ENCODE measurements at places on chromosomes 5 and 9.

- DNase-seq, result no peak
Observed at GRCh38 chr5:143041-143440, 48.3 kb upstream of the LRRC14B start.

DNA sequence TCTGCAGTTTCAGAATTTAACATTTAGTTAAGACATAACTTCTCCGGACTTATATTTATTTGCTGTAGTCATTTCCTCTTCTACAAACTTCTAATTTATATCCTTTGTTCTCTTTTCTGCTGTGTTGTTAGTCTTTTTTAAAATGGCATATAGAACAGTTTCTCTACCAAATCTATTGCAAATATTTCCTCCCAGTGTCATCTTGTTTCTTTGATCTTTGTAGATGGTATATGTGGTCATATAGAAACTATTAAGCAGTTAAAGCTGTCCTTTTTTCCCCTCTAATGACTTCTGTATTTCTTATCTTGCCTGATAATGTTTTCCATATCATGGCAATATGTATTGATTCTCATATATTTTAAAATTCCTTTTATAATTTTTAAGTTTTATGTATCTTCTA, 264.5 kb downstream of the MCTP1 start:
- no peak for DNase-seq

- no peak for DNase-seq
Observed at GRCh38 chr9:4324513-4324912, 24.6 kb upstream of the GLIS3 start.

DNA sequence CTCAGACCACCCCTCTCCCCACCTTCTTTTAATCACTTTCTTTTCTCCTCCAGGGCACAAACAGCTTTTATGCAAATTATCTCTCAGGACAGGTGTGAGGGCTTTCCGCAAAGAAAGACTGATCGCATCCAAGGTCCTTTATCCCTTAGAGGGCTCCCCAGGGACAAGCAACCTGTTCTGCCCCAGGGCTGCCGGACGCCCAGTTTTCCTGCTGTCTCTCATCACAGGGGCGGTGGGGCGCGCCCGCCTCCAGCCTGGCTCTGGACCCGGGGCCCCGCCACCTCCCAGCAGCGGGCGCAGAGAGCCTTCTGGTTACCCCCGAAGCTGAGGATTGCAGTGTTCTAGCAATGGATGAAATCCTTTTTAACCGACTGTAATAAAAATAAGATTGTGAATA, 266.1 kb downstream of the CWC27 start:
- DNase-seq, result no peak

GRCh38 chr9:89893886-89894285, 289.1 kb downstream of the GADD45G start:
- DNase-seq, result no peak

DNA sequence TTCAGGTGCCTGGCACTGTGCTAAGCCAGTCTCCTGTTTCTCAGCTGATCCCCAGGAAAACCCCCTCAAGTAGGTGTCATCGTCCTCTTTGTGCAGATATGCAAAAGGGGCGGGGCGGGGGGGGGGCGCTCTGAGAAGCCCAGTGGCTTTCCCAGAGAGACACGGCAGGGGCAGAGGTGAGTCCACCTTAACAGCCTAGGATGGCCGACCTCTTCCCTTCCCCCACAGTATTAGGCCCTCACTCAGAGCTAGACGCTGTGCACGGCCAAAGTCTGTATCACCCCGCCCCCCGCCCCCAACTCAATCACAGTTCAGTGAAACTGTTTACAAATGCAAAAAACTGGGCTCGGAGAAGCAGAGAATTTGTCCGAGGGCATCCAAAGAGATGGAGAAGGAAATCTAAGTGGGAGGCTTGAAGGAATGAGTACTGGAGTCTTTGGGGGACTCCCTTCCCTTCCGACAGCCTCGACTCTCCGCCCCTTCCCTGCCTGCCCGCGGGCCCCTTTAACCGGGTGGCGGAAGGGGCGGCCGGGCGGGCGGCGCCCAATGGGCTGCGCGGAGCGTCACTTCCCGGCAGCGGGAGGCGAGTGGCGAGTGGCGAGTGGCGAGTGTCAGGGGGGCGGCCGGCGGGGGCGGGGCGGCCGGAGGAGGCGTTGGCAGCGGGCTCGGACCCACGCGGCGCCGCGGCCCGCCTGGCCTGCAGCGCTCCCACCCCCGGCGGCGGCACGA, at the start of gene ERGIC1:
TSS of gene ERGIC1 (plus strand) at position 566 of the 729 bp plus-strand sequence. CDS start at position 729, 163 bp downstream.
- DNase-seq, result no peak

GRCh38 chr5:129760636-129761325, 12.9 kb downstream of the MINAR2 start:
- no peak for DNase-seq

GRCh38 chr5:50694027-50694590, 27.7 kb downstream of the PARP8 start:
- no peak for DNase-seq

DNA sequence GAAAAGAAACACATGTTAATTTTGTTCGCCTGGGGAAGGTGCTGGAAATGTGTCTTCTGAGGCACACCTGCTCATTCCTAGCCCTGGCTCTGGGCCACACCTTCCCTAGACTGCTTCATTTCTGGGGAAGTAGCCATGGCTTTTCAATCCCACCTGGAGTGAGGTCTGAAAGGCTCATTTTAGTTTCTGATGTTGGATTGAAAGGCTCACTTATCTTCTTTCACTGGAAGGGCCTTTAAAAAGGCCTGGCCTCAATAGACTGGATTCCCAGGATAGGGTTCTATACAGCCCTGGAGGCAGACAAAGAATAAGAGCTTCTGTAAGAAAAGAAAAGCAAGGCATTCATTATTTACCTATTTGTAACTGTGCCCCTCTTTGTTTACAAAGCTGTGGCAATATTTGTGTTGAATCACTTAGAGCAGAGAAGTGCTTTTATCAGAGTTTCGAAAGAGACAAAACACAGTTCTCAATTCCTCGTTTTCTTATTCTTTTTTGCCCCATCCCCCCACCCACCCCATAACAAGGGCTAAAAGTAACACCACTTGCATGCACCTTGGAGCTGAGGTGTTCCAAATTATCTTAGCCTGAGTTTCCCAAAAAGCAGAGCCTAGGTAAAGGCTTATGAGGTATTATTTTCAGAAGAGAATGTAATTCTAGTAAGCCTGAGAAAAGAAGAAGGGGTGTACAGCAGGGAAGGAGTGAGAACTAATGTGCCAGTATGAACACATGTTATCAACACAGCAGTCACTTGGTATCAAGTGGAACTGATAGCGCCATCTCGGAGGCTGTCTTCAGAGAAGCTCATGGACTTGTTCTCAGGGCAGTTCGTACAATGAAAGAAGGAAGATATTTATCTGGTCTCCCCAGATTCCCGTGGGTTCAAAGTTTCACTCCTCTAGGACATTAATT, 413.1 kb downstream of the KCTD16 start:
- DNase-seq, result peak; percentile 30

GRCh38 chr9:35432076-35432475, 57.8 kb upstream of the RUSC2 start:
- DNase-seq, result no peak

DNA sequence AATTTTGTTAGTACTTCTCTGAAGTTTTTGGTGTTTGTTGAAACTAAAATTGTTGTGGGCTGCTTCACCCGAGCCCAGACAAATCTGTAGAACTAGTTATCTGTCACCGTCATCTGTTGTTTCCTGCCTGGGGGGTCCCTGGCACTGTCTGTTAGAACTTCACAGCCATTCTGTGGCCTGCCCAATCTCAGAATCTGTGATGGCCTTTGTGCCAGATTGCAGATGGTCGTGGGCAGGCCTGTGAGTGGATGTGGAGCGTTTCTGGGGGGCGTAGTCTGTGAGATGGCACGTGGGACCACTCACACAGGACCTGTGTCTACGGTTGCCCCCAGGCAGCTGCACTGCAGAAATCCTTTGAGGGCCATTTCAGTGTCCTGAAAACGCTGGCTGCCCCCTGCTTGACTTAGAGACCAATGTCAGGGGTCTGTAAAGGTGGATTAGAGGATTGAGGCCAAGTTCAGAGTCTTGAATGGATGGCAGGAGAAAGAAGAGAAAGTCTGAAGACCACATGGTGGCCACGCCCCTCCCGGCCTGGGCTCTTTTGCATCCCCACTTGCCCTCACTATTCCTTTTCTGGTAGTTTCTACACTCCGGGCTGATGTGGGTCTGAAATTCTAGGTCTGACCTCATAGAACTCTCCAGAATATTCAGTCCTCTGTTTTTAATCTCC, 38.3 kb downstream of the TRIO start:
- no peak for DNase-seq

GRCh38 chr5:3905521-3905920, 309.9 kb downstream of the IRX1 start:
- no peak for DNase-seq

DNA sequence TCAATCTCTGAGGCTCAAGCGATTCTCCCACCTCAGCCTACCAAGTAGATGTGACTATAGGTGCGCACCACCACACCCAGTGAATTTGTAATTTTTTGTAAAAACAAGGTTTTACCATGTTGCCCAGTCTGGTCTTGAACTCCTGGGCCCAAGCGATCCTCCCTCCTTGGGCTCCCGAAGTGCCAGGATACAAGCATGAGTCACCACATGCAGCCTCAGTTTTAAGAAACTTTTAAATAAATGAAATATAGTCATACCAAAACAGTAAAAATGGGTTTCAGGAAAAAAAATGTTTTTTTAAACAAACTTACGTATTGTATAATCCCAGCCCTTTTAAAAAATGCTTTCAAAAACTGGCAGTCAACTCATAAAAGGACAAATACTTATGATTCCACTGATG, 26.6 kb downstream of the FXN start:
- DNase-seq, result no peak

DNA sequence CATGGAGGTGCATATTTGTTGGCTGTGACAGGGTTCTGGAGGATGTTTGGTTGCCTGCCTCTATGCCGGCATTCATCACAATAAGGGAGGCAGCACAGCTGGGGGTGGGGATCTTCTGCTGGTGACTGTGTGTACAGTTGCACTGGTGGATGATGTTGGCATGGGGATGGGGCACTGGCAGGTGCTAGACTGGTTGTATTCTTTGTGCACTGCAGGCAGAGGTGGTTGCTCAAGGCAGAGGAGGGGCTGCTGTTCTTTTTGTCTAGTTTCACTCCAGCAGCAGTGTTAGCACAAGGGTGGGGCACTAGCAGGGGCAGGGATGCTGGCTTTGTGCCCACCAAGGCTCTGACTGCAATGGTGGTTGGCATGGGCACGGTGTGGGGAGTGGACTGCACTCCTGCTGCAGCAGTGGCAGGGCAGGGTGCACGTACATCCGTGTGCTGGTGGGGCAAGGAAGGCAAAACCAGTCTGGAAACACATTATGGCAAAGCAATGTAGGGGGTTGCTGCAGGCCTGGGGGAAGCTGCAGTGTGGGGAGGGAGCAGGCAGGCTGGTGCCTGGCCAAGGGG, 69.3 kb downstream of the ISOC1 start:
- no peak for DNase-seq

- DNase-seq, result no peak
Observed at GRCh38 chr5:115243412-115243811, 19.3 kb downstream of the PGGT1B start.

DNA sequence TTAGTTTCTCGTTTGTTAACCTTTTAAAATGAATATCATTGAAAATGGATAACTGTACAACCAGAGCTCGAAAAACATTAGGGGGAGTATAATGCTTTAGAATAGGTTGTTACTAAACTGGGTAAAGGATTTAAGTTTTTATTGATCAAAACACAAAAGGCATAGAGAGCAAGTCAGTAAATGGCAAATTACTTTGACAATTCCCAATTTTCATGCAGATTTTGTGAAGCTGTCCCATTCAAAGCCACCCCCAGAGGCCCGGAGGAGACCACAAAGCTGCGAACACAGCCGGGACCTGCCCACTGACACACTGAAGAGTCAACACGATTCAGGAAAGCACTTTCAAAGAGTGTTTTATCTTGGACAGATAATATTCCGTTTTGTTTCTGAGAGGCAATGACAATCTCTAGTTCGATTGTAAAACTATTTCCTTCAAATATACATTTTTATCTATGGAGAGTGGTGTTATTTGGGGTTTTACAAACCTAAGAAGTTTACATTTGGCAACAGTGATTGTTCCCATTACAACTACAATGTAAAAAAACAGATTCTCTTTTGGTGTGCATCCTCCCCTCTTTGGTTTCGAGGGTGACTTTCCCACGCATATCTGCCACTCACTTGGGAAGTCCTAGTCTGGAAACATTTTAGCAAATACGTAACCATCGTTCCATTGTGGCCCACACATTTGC, 182.6 kb upstream of the TBCA start:
- DNase-seq, result no peak

DNA sequence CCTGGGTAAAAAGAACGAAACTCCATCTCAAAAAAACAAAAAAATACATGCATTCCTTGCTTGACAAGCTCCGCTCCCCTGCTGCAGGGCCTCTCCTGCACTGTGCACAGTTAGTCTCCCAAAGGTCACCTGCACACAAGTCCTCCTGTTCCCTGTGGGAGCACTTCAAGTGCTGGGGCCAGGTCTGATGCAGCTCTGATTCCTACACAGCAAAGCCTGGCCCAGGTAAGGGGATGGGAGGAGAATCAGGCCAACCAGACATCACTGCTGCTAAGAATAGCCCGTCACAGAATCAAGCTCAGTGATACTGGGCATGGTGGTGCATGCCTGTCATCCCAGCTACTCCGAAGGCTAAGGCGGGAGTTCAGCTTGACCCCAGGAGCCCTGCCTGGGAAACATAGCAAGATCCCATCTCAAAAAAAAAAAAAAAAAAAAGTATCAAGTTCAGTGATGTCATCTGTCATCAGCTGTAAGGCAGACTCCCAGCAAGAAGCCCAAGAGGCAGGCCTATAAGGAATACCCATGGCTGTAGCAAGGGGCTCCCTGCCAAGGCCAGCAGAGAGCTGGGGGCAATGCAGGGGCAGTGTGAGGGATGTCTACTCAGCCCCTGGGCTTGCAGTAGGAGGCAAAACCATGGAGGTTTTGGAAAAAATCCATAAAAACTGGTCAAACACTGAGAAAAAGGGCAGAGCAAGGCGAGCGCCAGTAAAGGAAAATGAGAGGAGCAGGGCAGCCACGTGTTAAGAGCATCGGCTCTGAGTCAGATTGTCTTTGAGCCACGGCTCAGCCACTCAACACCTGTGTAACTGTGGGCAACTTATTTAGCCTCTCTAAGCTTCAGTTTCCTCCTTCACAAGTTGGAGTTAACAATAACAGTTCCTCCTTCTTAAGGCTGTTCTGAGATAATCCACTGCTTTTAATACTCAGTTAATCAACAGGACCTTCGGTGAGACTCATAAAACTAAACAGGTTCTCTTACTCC, 3.2 kb downstream of the TPM2 start:
- no peak for DNase-seq

DNA sequence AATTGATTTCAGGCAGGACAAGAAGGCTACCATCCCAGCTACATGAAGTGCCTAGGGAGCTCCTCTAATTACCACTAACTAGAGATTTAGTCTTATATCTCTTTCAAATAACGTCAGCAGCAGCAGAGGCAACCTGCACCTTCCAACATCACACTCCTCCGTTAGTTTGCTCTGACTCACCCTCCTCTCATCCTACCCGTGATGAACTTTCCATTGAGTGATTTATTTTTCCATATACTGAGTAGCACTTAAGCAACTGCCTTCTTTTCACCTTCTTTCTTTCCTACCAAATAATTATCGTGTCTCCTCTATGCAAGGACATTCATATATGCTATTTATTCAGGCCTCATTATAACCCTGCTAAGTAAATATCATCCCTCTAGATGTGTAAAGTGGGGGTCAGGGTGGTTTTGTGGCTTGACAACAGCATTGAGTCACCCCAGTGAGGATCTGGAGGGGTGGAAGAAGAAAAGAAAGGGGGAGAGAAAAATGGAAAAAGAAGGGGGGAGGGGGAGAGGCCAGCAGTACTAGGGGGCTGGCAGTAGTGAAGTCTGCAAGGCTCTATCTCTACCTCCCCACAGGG, 64.6 kb upstream of the CAST start:
- no peak for DNase-seq

Measured in NCI-H2081 treated with DMSO at 0.1 percent for 48 hours (cell line).